ENCODE measurements at places on chromosomes 1 and 21. TPM values are rescaled to one million over a fixed set of nuclear protein-coding genes. Genes with fewer than 3 reads are reported as not detected.

The CDCA8 gene
- total RNA-seq = 22.4 TPM

The HPDL gene
- 8.5 TPM for total RNA-seq

The TBX15 gene
- total RNA-seq = not detected

The NBPF4 gene
- not detected for total RNA-seq

The PCBP3 gene
- not detected for total RNA-seq

The PAFAH2 gene
- total RNA-seq = 12.6 TPM

The MIA3 gene
- total RNA-seq = 15.1 TPM

The FMO5 gene
- total RNA-seq = 2.7 TPM

The CDC73 gene
- total RNA-seq = 13.5 TPM

The DMRTA2 gene
- 6.5 TPM for total RNA-seq

The SLC2A5 gene
- total RNA-seq = 0.42 TPM

The TMPRSS15 gene
- not detected for total RNA-seq

The BARHL2 gene
- not detected for total RNA-seq

The PRRX1 gene
- 0.79 TPM for total RNA-seq

The GABPB2 gene
- total RNA-seq = 6.0 TPM

The PM20D1 gene
- total RNA-seq = not detected

The AMPD1 gene
- total RNA-seq = not detected

The ARHGEF16 gene
- 24.5 TPM for total RNA-seq

The OR2M3 gene
- total RNA-seq = not detected

The KIF2C gene
- 38.5 TPM for total RNA-seq

The CSMD2 gene
- not detected for total RNA-seq

The SERTAD4 gene
- 5.9 TPM for total RNA-seq

The GLIS1 gene
- total RNA-seq = 0.33 TPM

The CIART gene
- total RNA-seq = 6.1 TPM

The SLC9C2 gene
- total RNA-seq = not detected

The UTS2 gene
- 0.33 TPM for total RNA-seq

The KANK4 gene
- total RNA-seq = 2.5 TPM

The IKBKE gene
- 15.6 TPM for total RNA-seq

The IL19 gene
- not detected for total RNA-seq

The MCOLN2 gene
- total RNA-seq = 0.78 TPM

The SMIM11 gene
- 5.4 TPM for total RNA-seq
